Stimulated activated naive B cell treated with anti-CD40 and anti-IgM and Interleukin-4, amounts not matched to agents 10 μg/mL and 1 μg/mL and 100 μg/mL, for 72 hours (primary cell): ENCODE measurements at places on chromosomes 4 and X.

GRCh38 chr4:39706334-39706733, 8.4 kb downstream of the UBE2K start:
- DNase-seq = no peak

DNA sequence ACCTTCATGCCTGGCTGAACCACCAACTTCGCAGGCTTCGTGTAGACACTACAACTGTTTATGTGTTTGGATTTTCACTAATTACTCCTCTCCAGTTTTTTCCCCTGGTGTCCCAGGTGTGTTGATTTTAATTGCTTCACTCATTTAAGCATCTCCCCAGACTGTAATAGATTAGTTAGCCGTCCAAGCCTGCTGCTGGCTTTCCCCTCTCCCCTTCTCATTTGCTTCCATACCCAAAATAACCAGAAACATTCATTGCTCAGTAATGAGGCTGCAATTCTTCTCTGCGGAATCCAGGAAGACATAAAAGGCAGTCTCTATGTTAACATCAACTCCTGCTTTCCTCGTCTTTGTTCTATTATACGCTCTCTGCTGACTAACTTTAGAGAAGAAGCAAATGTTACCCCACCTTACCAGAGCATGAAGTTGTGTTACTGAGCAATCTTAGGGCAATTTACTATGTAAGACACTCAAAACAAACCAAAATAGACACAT, 37.9 kb upstream of the SCRG1 start:
- DNase-seq = no peak

DNA sequence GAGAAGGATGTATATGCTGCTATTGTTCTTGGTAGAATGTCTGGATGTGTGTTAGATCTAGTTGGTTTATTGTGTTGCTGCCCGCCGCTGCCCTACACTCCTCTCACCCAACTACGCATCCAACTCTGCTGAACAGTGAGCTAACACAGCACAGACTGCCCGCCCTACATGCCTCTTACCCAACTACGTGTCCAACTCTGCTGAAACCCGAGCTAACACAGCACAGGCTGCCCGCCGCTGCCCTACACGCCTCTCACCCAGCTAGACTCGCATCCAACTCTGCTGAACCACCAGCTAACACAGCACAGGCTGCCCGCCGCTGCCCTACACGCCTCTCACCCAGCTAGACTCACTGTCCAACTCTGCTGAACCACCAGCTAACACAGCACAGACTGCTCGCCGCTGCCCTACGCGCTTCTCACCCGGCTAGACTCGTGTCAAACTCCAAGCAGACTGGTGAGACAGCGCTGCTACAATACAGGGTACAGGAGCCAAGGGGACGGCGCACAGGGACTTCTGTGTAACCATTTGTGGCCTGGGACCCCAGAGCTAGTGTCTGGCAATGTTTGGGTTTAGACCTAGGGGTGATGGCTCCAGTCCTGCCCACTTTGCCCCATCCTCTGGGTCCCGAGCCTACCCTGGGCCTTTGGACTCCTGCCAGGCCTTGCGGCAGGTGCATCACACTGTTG, 11.6 kb upstream of the CTBP1 start:
- DNase-seq = no peak

DNA sequence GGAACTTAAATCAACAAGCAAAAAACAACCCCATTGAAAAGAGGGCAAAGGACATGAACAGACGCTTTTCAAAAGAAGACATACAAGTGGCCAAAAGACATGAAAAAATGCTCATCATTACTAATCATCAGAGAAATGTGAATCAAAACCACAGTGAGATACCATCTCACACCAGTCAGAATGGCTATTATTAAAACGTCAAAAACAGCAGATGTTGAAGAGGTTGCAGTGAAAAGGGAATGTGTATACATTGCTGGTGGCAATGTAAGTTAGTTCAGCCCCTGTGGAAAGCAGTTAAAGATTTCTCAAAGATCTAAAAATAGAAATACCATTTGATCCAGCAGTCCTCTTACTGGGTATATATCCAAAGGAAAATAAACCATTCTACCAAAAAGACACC, 22.6 kb downstream of the RTL9 start:
- no peak for DNase-seq

GRCh38 chrX:2717312-2717711, 26.2 kb downstream of the CD99 start:
- DNase-seq = no peak

GRCh38 chrX:150150076-150150779, 211.9 kb upstream of the EOLA2 start:
- DNase-seq = no peak

- no peak for DNase-seq
Observed at GRCh38 chr4:38605181-38605752, 58.7 kb upstream of the KLF3 start.

DNA sequence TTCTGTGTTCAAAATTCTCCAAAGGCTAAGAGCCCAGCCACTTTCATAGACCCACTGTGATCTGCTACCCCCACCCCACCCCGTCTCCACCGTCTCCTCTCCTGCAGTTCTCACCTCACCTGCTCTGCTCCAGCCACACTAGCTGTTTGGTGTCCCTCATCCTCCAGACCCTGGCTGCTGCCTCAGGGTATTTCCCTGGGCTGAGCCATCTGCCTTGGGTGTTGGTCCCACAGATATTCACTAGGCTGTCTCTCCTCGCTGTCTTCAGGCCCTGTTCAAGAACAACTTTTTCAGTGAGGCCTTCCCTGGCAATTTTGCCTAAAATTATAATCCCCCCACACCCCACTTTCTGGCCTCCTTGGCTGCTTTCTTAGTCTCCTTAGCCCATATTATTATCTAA, 31.8 kb upstream of the DAPP1 start:
- no peak for DNase-seq

DNA sequence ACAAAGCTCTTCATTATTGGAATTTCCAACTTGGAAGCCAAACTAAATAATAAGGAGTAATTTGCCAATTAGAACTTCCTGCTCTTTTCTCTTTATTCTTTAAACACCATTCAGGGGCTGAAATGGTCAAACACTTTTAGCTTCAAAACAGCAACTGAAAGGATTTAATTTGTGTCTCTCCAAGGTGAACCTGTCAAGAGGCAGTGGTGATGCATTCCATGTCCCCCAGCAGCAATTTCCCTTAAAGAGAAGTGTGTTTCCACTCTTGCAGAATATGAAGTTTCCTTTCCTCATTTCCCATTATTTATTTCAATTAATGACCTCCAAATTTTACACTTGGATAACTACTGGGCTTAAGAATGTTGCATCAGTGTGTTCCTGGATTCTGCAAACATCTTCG, 156.0 kb downstream of the COL25A1 start:
- no peak for DNase-seq

DNA sequence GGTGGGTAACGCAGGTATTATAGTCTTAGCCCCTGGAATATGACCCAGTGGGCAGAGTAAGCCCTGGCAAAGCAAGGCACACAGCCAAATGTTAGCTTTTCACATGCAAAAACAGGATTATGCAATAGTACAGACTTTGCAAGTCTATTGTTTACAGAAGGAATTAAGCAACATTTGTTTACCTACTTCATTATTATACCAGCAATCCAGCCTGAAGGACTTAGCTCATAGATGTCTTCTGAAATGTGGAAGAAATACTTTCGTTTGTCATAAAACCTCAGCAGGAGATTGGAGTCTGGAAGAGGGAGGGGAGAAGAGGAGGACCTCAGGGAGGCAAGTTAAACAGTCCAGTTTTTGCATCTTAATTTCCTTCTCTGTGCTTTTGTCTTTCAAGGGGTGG, 226.7 kb upstream of the CENPE start:
- no peak for DNase-seq

GRCh38 chr4:183260491-183261151, 59.5 kb downstream of the CLDN22 start:
- no peak for DNase-seq

GRCh38 chr4:79763486-79764075, 309.4 kb downstream of the ANTXR2 start:
- DNase-seq = no peak

- no peak for DNase-seq
Observed at GRCh38 chrX:139020801-139021200, 309.3 kb upstream of the FGF13 start.

DNA sequence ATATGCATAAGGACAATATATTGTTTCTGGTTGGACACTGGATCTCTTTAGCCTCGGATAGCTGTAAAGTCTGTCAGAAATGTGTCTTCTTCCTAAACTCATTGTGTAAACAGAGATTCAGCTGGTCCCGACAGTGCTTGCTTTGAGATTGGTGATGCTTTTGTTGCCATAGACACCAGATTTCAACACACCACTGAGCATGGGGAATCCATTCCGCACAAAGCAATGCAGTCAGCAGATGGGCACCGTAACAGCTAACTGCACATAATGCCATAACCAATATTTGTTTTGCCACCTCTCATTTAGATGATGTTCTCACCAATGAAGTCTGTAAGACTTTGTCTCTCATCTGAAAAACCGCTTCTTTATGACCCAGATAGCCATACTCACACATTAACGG, 33.3 kb upstream of the FAM47C start:
- no peak for DNase-seq

DNA sequence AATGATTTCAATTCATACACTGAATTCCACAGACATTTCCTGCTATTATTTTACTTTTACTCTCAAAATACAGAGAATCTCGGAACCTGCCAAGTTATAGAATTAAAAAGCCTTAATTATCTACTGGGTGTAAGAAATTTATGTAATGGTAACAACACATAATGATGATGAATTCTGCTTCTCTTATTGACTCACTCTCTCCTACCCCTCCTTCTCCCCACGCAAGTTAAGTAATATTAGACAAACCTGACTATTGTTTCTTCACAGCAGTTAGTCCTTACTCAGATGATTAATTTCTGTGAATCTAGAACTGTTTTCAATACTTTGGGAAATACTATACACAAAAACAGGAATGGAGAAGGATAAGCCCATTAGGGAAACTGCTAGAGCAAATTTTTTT, 762.0 kb downstream of the CCSER1 start:
- DNase-seq = no peak

DNA sequence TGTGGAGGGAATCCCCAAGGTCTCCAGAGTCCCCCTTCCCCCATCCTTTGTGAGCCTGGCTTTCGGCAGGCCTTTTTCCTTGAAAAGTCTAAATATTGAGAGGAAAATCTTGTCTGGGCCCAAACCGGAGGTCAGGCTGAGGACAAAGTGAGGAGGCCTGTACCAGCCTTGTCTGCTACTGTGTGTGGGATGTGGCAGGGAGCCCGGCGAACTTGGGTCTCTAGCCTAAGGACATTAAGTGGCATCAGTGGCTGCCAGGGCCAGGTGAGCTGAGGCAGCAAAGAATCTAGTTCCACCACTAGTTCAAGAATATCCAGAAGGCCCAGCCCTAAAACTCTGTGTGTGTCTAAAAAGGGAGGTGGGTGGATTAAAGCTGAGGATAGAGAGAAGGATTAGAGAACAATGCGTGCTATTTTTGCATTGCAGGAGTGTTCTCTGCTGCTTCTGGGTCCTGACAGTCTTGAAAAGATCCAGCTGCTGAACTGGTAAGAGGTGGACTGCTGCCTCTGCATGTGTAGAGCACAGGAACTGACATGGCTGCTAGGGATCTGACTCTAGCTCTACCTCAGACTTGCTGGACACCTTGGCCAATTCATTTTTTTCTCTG, 1.2 kb upstream of the AMER1 start:
- DNase-seq = no peak

DNA sequence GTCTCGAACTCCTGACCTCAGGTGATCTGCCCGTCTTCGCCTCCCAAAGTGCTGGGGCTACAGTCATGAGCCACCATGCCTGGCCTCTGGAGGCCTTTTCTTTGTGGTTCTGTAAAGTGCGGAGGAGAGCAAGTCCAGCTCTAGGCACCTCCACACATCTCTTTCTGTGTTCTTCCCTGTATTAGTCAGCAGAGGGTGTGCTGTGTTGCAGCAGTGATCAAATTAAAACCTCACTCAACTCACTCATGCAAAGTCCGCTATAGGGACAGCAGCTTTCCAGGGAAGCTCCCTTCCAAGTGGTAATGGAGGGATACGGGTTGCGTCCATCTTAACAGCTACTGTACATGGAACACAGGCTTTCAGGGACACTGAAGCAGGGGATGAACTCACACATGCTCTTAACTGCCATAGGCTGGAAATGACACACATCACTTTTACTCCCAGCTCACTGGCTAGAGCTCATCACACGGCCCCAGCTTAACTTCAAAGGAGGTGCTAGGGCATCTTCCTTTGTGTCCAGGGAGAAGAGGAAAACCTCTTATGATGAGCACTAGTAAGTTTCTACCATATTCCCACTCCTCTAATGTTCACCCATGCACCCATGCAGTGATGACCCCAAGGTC, 36.0 kb upstream of the CCNG2 start:
- no peak for DNase-seq

DNA sequence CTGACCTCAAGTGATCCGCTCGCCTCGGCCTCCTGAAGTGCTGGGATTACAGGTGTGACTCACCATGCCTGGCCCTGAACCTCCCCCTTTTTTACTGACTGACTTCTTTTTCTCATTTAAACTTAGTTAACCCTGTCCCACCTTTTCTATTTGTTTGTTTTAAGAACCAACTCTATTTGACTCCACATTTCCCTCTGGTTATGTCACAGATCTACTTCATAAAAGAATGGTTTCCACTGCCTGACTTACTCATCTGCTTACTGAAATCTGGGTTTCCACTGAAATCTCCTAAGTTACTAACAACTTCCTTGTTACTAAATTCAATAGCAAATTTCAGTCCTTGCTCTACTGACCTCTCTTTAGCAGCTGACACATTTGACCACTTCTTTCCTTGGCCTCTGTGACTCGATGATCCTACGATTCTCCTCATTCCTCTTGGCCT, 28.0 kb upstream of the NSUN7 start:
- no peak for DNase-seq

DNA sequence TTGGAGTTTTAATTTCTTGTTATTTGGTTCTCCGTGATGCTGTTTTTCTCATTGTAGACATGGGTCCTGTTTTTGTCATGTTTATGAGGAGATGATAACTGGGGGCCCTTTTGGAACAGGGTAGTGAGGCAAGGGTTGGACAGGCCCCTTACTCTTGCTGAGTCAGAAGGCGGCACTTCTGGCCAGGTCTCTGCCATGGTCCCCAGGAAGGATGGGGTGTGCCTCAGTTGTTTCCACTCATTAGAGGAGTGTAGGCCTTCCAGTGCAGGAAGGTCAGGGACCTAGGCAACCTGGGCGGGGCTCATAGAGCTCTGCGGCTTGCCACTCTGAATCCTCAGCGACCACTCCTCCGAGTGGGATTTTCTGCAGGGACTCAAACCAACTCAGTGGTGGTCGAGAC, 68.2 kb downstream of the NELFA start:
- DNase-seq = no peak

DNA sequence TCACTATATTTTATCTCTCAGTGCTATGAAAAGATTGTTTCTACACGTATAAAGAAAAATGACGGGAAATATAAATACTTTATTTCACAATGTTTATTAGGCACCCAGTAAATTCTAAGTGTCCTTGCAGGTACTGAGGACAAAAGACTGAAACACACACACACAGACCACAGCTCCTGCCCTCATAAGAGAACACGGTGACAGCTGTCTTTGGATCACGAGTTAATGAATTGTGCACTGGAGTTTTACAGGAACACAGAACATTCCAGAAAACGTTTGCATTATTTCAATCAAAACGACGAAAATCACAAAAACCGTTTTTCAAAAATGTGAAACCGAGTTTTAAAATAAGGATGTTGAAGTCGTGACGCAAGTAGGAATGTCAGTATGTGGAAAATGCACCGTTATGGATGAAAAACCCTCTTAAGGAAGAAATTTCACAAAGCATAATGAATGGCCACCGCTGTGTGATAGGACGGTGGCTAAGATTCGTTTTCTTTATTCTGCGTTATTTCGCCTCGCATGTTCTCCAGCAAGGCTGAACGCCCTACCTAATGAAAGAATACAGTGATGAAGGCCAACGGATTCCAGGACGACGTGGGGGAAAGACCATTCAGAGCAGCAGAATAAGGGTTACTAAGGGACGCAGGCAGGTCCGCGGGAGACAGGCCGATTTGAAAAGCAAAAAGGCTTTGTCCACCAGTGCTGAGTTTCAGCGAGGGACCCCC, 24.2 kb downstream of the FAM156A start:
- no peak for DNase-seq
